ENCODE measurements at places on chromosomes 4 and X. TPM values are rescaled to one million over a fixed set of nuclear protein-coding genes. Genes with fewer than 3 reads are reported as not detected.
A peak's percentile ranks its signal among the peaks of the same experiment; 100 is the strongest.

DNA sequence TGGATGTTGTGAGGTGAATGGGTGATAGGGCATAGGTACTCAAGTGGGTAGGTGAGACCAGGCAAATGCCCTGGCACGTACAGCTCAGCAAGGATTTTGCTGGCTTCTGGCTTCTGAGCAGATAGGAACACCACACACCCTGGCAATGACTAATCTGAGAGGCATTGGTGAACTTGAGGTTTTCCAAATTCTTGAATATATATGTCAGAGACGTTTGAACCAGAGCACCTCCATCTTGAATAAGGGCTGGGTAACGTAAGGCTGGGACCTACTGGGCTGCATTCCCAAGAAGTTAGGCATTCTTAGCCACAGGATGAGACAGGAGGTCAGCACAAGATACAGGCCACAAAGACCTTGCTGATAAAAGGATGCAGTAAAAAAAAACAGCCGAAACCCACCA, 204.5 kb downstream of the NLGN4X start:
- DNase-seq, result no peak

PNMA5 gene
- polyA plus RNA-seq, result 0.13 TPM

GRCh38 chrX:21968333-21968732, 27.8 kb downstream of the SMS start:
- no peak for DNase-seq

RBM46 gene
- polyA plus RNA-seq, result not detected

DNA sequence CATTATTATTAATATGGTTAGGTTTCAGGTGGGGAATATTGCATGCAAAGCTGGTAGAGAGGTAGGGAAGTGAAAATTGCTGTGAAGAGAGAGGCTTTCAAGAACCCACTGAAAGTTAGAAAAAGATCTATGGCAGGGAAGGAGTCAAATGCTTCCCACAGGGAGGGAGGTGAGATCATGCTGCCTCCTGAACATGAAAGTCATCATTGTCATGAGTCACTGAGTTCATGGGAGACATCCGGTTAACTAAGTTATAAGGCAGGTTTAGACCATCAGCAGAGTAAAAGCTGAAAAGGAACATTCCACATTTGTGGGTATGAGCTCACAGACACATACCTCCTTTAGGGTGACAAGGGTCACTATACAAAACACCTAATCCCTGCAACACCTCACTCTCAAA, 16.2 kb downstream of the GATB start:
- no peak for DNase-seq

DNA sequence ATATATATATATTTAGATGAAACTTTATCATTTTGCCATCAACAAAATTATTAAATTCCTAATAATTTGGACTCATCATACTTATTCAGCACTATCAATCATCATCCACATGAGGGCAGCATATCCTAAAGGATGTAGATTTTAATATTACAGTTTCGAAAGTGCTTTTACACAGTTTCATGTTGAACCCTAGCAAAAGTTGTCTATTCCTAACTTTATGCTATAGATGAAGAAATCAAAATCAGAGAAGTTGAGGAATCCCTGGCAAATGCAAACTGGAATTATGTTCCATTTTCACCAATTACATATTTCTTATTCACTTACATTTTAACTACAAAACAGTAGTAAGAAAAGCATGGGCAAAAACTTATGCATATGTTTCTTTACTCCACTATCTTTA, 36.6 kb upstream of the UGT2A1 start:
- peak; percentile 57 for DNase-seq

CACNA1F gene
- 0.09 TPM for polyA plus RNA-seq

- DNase-seq, result no peak
These were observed 12.6 kb downstream of the NEIL3 start for GRCh38 chr4:177322266-177322665.

FDCSP gene
- not detected for polyA plus RNA-seq

GRCh38 chrX:118652717-118653116, 74.7 kb upstream of the IL13RA1 start:
- peak; percentile 6 for DNase-seq

DNA sequence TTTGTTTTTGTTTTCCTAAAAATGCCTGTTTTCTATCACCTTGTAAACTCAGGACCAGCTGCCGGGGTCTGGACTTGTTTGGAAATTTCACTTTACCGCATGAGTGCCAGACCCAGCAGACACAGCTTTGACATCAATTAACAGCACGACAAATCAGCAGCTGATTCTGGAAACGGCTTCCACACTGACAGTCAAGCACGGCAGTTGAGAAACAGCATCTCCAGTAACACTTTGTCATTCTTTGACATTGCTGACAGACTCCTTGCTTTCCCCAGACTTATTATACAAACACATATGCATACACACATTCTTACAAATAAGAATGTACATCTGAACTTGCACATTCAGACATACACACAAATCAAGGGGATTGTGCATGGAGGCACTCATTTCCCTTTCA, 1017.6 kb upstream of the HS3ST1 start:
- DNase-seq, result peak; percentile 35

MTMR8 gene
- 1.1 TPM for polyA plus RNA-seq

DNA sequence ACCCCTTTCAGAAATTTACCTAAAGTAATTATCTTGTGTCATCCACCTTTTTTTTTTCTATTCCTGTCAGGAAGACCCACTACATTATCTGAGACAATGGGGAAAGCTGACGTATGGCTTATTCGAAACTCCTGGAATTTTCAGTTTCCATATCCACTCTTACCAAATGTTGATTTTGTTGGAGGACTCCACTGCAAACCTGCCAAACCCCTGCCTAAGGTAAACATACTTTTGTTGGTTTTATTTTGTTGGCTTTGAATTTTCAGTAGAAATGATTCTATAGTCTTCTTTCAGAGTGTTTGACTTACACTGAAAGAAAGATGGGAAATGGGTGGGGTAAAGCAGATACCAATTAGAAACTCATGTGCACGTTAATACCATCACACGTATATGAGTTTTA, 2.2 kb downstream of the UGT2B7 start:
- DNase-seq, result no peak

CCNG2 gene
- polyA plus RNA-seq, result 114 TPM
